ENCODE measurements at places on chromosomes 7 and 10. TPM values are rescaled to one million over a fixed set of nuclear protein-coding genes. Genes with fewer than 3 reads are reported as not detected.

HECW1 gene
- not detected for total RNA-seq

DNA sequence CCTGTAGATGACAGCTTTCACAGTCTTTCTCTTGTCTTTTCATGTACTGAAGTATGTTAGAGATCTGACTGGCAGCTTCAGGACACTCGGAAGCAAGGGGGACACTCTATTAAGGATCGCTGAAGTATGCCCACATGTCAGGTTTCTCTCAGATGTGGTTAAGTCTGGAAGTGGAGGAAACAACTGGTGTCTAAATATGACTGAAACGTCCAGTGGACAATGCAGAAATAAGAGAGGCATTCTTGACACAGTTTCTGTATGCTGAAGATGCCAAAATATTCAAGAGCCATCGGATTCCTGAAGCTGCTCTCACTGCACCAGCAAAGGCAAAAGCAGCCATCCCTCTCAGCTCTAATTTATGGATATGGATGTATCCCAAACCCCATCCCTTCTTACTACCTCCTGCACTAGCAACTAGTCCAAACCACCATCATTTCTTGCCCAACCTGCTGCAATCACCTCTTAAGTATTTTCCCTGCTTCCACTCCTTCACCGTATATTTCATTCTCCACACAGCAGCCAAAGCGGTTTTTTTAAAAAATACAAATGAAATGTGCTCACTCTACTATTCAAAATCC, 113.4 kb downstream of the REEP3 start:
- no peak overlapping the region for H3K4me3 ChIP-seq
- H3K36me3 ChIP-seq: no peaks in the 10 kb centered on the region
- no peak for DNase-seq
- H3K27me3 ChIP-seq: peaks cover 8% of the 10 kb centered on the region
- peaks cover 11% of the 10 kb centered on the region for H3K4me1 ChIP-seq

DNA sequence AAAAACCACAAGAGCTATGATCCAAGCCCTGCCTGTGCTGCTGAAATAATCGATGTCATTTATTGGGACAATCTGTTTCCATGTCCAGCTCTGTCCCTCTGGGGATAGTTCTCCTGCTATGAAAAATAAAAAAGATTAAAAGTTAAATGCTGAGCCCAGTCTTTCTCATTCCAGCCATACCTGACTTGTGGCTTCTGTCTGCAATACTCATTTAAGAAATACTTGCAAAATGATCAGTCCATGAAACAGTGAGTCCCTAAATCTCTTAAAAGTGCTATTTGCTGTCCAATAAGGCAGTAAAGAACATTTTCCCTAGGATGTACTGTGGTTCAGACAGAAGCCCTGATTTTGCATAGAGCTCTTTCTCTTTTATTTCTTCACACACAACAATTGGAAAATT, 91.7 kb downstream of the SLC16A9 start:
- H3K36me3 ChIP-seq: no peaks in the 10 kb centered on the region
- H3K4me3 ChIP-seq: no peak overlapping the region
- no peak for DNase-seq
- H3K4me1 ChIP-seq: no peaks in the 10 kb centered on the region
- H3K27me3 ChIP-seq: peaks cover 4% of the 10 kb centered on the region
- H3K27ac ChIP-seq: no peak overlapping the region

DNA sequence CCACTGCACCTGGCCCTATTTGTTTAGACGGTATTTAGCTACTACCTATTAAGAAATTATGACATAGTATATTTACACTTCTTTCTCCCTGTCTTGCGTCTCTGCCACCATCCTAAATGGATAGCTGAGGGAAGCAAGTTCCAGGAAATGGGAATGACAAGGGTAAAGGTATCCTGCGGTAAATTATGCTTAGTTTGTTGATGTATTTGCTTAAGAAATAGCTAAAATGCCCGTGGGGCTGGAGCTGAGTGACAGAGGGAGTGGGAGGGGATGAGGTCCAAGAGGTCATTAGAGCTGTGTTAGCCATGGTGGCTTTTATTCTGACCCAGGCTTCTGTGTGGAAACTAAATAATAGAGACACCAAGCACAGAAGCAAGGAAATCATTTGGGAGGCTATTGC, 29.0 kb upstream of the UBE2D1 start:
- H3K4me3 ChIP-seq: no peak overlapping the region
- H3K4me1 ChIP-seq: no peaks in the 10 kb centered on the region
- H3K36me3 ChIP-seq: no peaks in the 10 kb centered on the region

DNA sequence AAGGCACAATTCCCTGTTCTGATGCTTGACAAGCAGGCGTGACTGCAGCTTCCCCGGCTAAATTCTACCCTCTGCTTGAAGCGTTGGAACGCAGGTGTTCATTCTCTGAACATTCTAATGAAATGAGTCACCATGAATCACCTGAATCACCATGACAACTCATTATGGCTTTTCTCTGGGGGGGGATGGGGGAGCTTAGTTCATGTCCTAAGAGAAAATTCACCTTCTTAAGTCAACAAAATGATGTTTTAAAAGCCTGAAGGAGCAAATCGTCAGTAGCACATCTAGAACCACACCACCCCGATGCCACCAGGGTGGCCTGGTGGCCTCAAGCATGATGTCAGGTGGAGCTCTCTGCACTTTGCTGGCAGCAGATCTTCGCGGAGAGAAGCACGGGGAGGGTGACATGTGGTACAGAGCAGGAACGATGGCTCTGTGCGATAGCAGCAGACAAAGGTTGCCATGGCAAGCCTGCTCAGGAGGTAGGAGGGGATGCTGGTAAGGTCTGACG, 33.7 kb downstream of the DDC start:
- no peak for DNase-seq
- peaks cover 15% of the 10 kb centered on the region for H3K27me3 ChIP-seq
- no peak overlapping the region for H3K4me3 ChIP-seq
- H3K4me1 ChIP-seq: peaks cover 4% of the 10 kb centered on the region
- H3K36me3 ChIP-seq: no peaks in the 10 kb centered on the region
